ENCODE measurements at places on chromosomes 6 and 20.

DNA sequence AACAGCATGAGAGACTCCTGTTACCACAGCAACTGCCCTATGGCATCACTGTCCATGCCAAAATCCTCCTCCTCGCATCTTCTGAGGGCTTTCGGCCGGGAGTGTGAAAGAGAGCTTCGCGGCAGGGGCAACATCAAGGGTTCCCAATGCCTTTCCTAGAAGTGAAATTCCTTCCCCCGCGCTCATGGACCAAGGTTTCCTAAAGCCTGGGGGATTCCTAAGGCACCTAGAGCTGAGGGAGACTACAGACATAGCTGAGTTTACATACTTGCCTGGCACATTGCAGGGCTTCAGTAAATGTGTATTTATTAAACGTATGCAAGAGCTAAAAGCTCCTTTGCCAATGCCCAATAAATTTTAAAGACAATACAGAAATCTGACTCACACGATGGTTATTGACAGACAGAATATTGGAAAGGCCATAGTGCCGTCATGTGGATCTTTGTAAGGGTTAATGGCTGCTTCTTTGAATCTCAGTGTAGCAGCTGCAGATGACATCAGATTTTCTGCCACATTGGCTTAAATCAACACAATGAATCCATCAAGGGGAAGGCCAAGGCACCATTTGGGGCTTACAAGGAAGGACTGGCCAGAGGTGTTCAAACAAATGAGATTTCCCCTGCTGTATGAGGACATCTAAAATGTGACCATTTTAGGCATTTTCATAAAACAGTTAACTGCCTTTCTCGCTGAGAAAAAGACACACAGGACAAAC is 281.2 kb upstream of the JARID2 start:
- no peak for DNase-seq

DNA sequence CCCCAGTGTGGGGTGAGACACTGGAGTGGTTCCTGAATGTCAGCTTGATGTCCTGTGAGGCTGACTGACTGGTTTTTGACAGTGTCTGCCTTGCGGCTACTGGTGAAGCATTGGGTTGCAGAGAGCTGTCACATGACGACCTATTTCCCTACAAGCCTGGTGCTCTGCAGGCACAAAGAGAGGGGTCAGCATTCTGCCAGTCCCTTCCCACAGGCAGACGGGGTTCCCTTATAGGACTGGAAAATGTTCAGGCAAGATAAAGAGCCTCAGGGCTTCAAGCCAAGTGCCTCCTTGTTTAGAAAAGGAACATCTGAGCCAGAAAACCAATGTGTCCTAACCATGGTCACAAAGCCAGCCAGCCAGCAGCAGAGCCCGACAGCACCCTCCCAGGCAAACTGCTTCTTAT is 11.0 kb downstream of the LY86 start:
- no peak for DNase-seq

DNA sequence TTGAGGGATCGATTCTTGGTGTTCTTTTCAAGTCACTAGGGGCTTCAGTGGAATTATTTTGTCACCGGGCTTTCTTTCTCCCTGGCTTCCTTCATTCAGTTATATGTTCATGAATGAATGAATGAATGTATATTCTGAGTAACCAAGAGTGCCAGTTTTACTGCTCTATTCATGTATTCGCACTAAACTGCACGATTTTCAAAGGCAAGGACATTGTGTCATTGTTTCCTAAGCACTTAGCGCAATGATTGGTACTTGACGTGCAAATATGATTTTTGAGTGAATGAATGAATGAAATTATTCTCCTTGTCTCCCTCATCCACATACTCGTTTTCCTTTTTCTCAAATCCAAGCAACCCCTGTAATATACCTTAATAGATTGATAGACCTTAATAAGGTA is 822 bp downstream of the AFG1L start:
- DNase-seq, result no peak

- DNase-seq, result no peak
These were observed 31.7 kb downstream of the FOXC1 start for GRCh38 chr6:1641343-1641885.

- DNase-seq, result no peak
These were observed 6.0 kb upstream of the LATS1 start for GRCh38 chr6:149723771-149724417.

GRCh38 chr6:41080621-41081020 is 7.8 kb downstream of the NFYA start:
- no peak for DNase-seq

DNA sequence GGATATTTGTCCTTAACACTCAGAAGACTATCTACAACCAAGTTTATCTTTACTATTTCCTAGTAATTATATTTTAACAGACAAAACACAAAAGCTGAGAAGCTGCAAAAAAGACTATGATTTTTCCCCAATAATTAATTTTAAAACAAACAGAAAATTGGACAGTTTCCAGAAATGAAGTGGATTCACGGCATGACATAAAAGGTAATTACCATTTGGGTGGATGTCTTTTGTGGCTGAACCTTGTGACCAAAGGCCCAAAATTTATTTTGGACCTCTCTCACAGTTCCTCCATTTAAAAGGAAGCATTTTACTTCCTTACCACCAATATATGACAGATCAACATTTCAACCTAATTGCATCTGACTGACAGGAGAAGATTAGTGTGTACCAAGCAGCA is 90.2 kb downstream of the GMDS start:
- no peak for DNase-seq

Measured in activated naive CD4-positive, alpha-beta T cell treated with anti-CD3 and anti-CD28 coated beads, Interleukin-2, amount 50 U/mL, for 72 hours (primary cell).